NCI-H748 treated with DMSO at 0.1 percent for 48 hours (cell line): ENCODE measurements at places on chromosomes 7 and 10.

- DNase-seq = no peak
Observed at GRCh38 chr7:29308424-29308823, 113.8 kb downstream of the CHN2 start.

- DNase-seq = no peak
Observed at GRCh38 chr7:4270268-4270667, 411.8 kb upstream of the FOXK1 start.

- no peak for DNase-seq
Observed at GRCh38 chr7:150428671-150429451, 21.6 kb upstream of the GIMAP8 start.

DNA sequence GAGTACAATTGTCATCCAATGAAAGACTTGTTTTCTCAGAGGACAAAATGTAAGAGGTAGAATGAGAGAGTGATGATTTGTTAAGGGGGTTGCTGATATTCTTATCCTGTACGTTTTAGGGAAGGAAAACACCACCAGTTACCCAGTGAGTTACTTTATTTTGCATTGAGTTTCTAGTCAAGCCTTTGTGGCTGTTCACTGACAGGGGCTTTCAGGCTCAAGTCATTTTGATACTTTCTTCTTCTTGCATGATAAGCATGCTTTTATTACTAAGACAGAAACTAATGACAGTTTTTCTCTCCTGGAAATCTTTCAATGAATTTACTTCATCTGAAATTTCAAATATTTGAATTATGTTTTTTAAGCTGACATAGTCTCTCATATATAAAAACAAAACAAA is 710.2 kb upstream of the POM121L12 start:
- DNase-seq = no peak

- no peak for DNase-seq
Observed at GRCh38 chr10:104908581-104908980, 267.5 kb downstream of the SORCS3 start.
